ENCODE measurements at places on chromosomes 2 and 18. TPM values are rescaled to one million over a fixed set of nuclear protein-coding genes. Genes with fewer than 3 reads are reported as not detected.
A peak's percentile ranks its signal among the peaks of the same experiment; 100 is the strongest.

DNA sequence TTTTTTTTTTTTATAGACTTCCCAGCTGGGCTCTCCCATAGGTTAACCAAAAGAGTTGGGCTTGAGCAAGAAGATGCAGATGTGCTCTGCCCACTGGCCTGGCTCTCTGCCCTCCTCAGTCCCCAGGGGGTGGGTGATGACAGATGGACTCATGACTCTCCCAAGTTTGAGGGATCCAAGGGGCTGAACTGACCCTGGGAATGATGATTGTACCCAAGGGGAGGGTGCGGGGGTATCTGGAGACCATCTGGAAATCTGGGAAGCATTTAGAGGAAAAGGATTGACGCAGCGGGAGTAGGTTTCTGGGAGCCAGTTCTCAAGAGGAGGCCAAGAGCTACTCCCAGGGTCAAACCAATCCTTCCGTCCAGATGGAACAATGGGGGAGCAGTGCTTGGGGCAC lies 330.8 kb downstream of the CYP26B1 start:
- DNase-seq: peak; percentile 94

DNA sequence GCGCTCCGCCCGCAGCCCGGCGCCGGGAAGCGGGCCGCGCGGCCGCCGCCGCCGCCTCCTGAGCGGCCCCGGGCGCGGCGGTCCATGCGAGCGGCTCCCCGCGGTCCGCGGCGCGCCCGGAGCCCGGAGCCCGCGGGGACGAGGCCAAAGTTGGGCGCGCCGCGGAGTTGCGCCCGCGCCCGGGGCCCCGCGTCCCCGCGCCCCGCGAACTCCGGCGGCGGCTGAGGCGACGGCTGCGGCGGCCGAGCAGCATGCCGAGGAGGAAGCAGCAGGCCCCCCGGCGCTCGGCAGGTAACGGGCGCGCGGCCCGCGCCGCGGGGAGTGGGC lies 992 bp downstream of the TSHZ1 start:
- no peak for DNase-seq

DNA sequence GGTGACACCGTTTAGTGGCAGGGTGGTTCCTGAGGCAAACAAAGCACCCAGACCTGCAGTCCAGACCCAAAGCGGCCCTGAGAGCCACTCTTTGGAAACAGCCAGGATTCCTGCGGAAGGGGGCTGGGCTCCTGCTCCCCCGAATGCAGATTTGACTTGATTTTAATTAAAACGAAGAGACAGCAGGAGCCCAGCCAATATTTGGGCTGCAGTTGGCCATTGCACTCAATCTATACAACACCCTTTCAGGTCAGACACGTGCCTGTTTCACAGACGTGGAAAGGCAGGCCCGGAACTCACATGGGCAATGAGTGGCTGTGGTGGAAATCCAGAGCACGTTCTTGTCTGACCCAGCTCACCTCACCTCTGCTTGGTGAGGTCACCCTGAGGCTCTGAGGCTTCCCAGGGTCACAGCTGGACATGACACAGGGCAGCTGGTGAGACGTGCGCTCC lies 122.4 kb downstream of the NDUFA10 start:
- no peak for DNase-seq

DNA sequence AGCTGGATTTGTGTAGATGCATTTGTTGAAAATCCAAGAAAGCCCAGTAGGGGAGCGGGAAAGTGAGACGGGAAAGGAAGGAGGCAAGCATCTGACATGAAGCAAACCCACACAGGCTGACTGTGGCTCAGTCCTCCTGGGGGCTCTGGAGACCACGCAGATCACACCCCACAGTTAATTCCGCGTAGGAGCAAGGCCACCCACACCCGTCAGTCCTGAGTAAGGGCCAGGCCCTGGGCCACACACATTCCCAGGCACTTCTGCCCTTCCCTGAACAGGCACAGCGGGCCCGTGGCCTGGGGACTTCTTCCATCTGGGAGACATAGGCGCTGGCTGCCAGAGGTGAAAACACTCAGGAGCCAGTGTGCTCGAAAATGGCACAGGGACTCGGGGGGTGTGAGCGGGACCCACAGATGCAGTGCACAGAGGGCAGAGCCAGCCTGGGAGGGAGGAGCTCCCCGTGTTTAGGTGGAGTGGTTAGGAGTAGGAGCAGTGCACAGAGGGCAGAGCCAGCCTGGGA lies 19.4 kb upstream of the PRLH start:
- no peak for DNase-seq

The ACTG2 gene
- 2.9 TPM for total RNA-seq

The CDH7 gene
- total RNA-seq: not detected

The GPR17 gene
- total RNA-seq: 0.84 TPM

DNA sequence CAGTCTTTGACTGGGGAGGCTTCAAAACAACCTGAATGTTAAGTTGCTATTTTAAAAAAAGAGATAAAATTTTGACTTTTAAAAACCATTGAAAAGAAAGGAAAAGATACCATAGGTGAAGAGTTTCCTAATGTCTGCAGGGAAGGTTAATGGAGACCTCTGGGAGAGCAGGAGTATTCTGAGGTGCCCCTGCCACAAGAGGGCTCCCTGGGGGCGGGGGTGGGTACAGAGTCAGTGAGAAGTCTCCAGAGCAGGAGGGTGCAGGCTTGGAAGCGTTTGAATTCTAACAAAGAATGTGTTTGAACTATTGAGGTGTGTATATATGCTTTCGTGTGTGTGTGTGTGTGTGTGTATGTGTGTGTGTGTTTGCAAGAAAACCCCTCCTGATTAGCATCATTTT lies 46.7 kb upstream of the ST6GAL2 start:
- DNase-seq: no peak

The ICOS gene
- total RNA-seq: not detected
